HFFc6 (cell line): ENCODE measurements at places on chromosomes 7 and 10.

- no peak for DNase-seq
Observed at GRCh38 chr7:26574476-26574875, 282.8 kb downstream of the SNX10 start.

DNA sequence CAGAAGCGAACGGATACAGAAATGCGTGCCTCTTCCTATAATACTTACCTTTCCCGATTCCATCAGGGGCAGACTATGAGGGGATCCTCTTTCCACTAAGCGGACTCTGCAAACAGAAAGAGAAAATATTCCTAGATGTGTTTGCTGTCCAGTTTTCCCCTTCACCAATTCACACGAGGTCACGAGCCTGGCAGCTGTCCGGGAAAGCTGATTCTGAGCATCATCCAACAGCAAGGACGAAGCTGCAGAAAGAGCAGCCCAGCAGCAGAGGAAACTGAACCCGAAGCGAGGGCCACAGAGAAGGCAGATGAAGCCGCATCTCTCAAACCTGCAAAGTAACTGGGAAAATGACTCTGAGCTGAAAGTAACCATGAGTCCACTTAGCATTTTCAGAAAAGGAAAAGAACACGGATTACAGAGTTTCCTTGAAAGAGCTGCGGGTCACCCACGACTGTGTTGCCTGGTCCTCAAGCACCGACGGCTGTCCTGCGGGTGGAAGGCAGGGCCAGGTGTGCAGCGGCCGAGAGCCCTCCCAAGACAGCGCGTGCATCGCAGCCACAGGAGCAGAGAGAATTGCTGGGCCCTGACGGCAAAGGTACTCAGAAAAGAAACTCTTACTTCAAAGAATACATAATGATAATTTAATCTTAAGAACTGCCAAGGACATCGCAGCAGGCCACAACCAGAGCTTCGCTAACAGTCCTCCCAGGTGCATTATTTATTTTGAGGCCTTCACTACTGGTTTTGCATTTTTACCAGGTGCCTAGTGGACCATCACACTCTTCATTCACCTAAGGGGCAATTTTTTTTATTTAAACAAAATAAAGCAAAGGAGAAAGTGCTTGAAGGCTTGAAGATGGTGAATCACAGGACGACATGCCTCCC is 153.3 kb downstream of the ZMYND11 start:
- no peak for DNase-seq

DNA sequence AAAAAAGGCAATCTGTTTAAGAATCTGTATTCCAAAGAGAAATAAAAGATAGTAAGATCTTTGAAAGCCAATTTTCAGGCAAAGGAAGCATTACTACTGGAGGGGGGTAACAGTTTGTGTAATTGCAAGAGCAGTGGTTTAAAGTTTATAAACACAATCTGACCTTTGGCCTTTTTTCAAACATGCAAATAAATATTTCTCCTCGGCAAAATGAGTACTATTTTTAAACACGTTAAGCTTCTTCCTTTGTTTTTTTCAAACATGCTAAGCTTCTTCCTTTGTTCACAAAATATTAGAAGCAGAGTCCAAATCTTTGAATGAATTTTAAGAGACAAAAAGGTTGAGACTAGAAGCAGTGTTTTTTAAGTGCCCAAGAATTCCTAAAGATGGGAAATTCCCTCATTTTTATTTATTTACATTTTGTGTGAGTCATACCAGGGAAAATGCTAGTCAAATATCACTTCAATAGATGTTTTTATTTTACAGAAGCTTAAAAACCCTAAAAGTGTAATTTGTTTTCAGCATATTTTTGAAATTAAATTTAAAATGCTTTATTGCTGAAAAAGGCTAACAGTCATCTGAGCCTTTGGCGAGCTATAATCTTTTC is 229.3 kb downstream of the GPR37 start:
- no peak for DNase-seq

DNA sequence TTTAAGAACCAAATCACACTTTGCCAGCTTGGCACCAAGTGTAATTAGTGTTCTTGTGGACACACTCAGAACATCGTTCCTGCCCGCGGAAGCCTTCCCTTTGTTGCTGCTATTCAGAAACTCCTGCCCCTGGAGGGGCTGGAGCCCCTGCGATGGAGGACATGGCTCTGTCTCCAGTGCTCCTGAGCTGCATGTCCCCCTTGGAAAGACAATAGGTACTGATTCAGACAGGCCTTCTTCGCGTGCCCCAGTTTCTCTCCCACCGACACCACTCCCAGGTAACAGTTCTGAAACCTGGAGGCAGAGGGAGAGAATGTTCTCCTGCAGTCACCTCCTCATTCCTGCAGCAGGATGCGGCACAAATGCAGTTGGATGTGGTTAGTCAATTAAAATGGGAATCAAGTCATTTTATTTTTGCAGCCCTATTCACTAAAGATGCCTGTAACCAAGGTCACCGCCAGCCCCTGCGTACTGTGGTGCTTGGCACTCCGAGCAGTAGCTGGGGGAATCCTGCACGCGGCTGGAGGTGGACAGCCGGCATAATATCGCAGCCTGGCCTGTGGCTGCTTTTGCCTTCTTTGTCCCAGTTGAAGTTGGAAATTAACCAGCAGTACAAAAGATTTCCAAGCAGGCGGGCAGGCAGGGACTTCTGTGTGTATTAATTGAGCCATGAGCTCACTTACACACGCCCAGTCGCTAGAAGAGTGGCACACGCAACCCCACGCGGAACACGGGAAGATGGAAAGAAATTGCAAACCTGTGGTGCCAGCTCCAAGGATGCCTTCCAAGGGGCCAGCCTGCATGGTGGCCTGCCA is 205.7 kb downstream of the EBF3 start:
- no peak for DNase-seq

- DNase-seq = no peak
Observed at GRCh38 chr7:89002981-89003956, 207.7 kb upstream of the TEX47 start.

DNA sequence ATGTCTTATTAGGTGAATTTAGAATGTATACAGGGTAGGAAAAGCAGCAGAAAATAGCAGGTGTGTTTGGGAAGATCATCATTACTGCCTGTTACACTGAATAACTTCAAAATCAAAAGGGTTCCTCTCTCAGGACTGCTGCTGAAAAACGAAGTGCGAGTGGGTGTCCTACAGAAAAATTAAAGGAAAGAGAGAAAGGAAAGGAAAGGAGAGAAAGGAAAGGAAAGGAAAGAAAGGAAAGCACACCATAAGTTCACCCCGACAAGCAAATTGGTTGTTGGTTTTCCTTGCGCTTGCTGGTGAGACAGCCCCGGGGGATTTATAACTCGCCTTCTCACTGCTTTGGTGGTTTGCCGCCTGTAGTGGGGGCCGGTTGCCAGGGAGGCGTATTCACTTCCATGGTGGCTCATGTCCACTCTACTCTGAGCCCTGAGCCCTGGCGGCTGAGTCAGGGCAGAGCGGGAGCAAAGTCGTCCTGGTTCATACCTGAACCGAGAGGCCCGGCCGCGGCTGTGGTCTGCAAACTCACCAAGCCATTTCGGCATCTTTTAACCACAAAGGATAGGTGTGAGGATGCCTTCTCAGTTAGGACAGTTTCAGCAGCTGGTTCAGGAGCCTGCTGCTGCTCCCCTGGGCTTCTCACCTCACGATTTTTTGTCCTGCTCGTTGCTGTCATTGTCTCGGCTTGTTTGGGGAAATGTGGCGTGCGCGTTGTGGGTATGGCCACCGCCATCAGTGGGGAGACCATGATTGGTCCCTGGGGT is 26.1 kb downstream of the INPP5A start:
- no peak for DNase-seq

DNA sequence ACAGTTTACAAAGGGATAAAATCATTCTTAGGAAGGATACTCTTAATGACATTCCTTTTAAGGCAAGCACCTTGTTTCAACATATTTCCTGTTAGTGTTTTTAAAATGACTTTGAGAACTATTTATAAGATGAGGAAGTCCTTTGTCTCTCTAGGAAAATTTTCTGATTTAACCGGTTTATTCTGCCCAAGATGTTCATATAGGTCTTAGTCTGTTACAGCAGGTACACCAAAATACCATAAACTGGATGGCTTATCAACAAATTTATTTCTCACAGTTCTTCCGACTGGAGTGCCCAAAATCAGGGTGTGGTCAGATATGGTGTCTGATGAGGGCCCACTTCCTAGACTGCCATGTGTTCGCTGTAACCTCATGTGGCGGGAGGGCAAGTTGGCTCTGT is 77.9 kb downstream of the GSAP start:
- DNase-seq = no peak

GRCh38 chr7:73557108-73557396 is 438 bp downstream of the BCL7B start:
- DNase-seq = peak; percentile 91

GRCh38 chr10:86212391-86212700 is 154.2 kb downstream of the GRID1 start:
- no peak for DNase-seq

GRCh38 chr10:104144931-104145330 is 23.0 kb downstream of the SFR1 start:
- no peak for DNase-seq

DNA sequence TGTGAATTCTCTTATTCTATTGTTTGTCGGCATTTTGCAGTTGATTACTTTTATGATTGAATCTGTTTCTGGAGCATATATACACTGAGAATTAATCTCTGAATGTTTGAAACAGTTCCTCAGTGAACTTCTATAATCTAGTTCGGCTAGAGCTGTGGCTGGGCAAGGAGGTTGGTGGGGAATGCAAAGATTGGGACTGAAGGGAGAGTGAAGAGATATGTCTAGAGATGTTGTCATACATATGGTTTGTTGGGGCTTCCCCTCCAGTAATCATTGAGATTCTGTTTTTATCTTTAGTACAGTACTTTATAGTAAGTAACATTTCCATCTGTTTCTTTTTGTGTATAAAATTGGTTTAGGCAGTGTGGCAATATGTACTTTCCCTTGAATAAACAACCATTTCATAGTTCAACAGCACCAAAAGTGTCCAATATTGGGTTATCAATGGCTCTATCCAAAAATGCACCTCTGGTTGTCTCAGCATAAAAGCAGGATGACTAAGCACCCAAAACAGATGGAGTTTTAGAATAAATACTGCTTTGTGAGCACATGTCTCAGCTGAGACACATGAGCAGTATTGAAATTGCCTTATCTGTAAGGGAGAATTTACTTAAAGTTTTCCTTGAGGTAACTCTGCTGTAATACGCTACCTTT is 36.7 kb downstream of the WAC start:
- peak; percentile 12 for DNase-seq

DNA sequence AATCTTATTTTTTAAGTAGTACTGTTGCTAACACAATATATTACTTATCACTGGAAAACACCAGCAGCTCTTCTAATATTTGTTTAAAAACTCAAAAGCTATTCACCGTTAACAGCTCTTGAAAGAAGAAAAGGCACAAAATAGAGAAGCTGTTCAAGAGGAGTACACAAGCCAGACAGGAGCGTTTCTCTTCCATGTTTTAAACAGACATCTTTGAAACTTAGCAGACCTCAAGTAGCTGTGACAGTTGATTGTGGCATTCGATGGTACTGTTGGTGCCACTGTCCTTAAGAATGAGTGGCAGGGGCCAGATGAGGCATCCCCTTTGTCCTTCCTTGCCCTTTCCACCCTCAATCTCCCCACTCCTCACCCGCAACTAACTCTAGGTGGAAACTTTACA is 81.6 kb upstream of the PRR15 start:
- no peak for DNase-seq

DNA sequence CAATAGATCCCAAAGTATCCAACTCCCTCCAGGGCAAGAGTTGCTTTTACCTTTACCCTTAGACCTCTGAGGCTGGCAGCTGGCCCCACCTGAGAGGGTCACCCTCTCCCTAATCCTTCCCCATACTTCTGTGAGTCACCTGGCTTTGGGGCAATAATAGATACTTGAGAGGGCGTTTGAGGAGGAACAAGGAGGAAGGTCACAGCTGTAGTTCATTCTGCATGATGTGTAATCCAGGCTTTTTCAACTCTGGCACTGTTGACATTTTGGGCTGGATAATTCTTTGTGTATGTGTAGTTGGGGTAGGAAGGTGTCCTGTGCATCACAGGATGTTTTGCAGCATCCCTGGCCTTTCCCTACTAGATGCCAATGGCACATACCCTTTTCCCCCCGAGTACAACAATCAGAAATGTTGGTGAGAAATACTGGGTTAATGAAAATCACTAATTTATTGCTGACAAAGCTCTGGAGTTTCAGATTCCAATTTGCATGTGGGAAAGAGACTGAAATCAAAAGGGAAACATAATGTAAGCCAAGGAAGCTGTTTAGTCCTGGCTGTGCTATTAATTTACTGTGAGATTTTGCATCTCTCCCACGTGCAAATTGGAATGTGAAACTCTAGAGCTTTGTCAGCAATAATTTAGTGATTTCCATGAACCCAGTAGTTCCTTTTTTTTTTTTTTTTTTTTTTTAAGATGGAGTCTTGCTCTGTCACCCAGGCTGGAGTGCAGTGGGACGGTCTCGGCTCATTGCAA is 3.6 kb downstream of the BLVRA start:
- no peak for DNase-seq

DNA sequence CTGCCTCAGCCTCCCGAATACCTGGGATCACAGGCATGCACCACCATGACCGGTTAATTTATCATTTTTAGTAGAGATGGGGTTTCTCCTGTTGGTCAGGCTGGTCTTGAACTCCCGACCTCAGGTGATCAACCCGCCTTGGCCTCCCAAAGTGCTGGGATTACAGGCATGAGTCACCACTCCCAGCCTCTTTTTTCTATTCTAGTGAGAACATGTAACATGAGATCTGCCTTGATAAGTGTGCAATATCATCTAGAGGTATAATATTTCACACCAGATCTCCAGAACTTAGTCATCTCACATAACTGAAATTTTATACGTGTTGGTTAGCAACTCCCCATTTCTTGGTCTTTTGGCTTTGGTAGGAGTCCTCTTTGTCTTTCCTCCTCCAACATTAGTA is 656.9 kb downstream of the CNTNAP2 start:
- DNase-seq = no peak

- DNase-seq = no peak
Observed at GRCh38 chr10:61283066-61283465, 170.1 kb downstream of the TMEM26 start.

DNA sequence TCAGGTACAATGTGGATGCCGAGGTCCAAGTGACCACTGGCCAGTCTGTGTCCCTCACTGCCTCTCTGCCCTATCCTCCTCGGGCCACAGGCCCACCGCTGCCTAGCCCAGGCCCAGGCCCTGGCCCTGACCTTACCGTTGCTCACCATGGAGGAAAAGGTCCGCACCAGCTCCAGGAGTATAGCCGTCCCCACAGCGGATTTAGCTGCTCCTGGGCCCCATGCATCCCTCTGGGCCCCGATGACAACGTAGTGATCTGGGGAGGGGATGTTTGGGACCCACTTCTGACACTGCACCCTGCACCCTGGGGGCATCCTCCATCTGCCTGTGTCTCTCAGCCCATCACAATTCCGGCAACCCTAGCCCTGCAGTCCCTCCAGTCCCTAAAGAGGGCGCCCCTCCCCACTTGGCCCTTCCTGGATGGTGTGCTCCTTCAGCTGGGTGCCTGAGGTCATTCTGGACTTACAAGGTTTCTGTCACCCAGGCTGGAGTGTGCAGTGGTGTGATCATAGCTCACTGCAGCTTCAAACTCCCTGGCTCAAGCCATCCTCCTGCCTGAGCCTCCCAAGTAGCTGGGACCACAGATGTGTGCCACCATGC is 12.1 kb downstream of the TFR2 start:
- no peak for DNase-seq
